Cardiac septum (tissue), 1 donor: ENCODE measurements at places on chromosomes 2 and 18.
A peak's percentile ranks its signal among the peaks of the same experiment; 100 is the strongest.

DNA sequence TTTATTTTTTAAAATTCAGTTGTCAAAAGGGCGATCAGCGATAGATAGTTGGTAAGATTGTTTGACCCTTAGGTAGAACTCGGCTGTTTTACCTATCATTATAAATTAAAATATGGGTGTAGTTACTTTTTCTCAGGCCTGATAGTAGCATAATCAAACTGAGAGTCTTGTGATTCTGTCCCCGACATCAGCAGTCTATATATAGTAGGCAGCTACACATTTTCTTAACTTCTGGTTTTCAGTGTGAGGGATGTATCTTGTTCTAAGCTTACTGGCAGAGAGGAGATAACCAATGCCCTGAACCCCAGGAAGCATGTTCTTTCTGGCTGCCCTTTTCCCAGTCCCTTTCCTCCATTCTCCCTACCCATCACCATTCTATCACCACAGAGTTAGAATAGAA lies 56.6 kb downstream of the XRCC5 start:
- DNase-seq: no peak

GRCh38 chr2:109264595-109265328 lies 135.8 kb downstream of the SH3RF3 start:
- DNase-seq: no peak

- DNase-seq: peak; percentile 84
Observed at GRCh38 chr2:207528980-207529329, 807 bp upstream of the CREB1 start.

GRCh38 chr2:68536000-68536399 lies 68.6 kb downstream of the APLF start:
- no peak for DNase-seq

DNA sequence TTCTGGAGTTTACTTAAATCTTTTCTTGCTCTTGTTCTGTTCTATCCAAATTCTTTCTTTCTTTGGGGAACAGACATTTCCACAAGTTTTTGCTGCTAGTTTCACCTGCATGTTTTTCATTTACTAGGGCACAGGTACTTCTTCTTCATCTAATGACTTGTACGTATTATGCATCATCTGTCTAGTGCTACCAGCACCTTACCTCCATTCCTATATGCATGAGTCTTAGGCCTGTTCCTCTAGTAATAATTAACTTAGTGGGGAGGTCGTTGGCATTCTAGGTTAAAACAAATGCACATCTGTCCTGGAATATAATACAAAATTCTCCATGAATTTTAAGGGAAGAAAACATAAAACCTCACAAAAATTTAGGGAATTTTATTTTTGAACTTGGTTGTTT lies 164.5 kb upstream of the STON1 start:
- DNase-seq: no peak

- DNase-seq: no peak
Observed at GRCh38 chr2:55056024-55056521, 5.8 kb upstream of the RTN4 start.

GRCh38 chr2:33929467-33929866 lies 330.4 kb upstream of the FAM98A start:
- DNase-seq: no peak

DNA sequence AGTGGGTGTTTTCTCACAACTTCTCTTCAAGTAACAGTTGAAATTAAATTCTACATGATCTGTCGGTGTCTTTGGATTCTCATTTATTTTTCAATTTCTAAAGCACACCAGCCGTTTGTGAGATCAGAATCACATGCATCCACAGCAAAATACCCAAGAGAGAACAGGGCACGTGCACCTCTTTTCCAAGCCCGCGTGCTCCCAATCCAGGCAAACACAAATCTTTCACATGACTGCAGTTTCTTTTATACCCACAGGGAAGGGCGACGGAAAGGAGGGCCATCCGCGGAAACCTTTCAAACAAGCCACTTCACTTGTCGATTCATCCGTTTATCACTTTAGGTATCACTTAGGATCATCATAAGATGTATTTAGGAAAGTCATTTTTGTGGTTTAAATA lies 13.0 kb upstream of the DAPL1 start:
- no peak for DNase-seq

GRCh38 chr2:104938231-104938941 lies 84.5 kb downstream of the POU3F3 start:
- no peak for DNase-seq

- peak; percentile 79 for DNase-seq
Observed at GRCh38 chr2:109438773-109439389, 174.9 kb downstream of the SEPTIN10 start.

- no peak for DNase-seq
Observed at GRCh38 chr2:221514305-221515040, 57.6 kb downstream of the EPHA4 start.

DNA sequence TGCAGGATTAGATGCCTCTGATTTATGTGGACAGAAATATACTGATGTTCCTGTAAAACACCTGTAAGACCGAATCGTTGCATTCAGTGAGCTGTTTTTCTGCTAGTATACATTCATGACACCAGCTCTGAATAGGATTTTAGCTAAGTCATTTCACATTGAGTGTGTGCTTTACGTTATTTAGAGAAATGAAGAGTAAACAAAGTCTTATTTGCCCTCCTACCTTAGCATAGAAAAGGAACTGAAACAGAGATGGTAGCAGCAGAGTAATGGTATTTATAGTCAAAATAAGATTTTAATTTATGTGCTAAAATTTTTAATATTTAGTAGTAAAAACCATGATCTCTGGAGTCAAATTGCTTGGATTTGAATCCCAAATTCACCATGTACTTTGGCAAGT lies 168.0 kb downstream of the CERS6 start:
- no peak for DNase-seq

GRCh38 chr2:138381373-138381772 lies 120.2 kb upstream of the SPOPL start:
- DNase-seq: no peak

GRCh38 chr2:24824071-24824588 lies 30.9 kb downstream of the CENPO start:
- no peak for DNase-seq

DNA sequence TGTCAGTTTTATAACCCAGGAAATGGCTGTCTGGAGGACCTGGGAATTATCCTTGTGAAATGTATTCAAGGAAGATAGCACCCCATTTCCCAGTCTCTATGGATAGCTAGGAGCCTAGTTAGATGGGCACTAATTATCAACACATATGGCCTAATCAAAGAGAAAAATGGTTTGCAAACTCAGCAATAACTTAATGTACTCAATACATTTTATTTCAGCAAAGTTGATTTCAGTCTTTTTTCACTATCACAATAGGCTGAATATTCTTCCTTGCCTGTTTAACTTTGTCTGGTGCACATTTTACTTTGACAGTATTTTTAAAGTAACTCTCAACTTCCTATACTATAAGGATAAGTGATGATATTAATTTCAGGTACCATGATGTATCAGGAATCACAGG lies 756.3 kb downstream of the CCDC85A start:
- DNase-seq: no peak

GRCh38 chr2:6835467-6835866 lies 30.2 kb downstream of the CMPK2 start:
- no peak for DNase-seq

DNA sequence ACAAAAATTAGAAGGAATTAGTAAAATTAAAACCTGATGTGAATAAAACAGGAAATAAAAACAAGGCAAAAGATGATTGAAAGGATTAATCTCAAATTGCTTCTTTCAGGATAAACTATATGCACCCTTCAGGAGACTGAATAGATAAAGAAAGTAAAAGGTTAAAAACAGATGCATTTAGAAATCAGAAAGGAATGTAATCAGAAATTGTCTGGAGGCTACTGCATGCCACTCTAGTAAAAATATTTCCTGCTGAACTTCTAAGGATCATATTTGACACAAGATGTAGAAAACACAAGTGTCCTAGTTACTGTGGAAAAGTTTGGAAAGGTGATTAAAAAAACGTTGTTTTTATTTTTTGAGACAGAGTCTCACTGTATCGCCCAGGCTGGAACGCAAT lies 16.2 kb downstream of the CHCHD5 start:
- no peak for DNase-seq
